ENCODE measurements at places on chromosomes 1 and 21. TPM values are rescaled to one million over a fixed set of nuclear protein-coding genes. Genes with fewer than 3 reads are reported as not detected.

- H3K4me3 ChIP-seq: no peak overlapping the region
- peaks cover 18% of the 10 kb centered on the region for H3K27me3 ChIP-seq
- H3K36me3 ChIP-seq: no peaks in the 10 kb centered on the region
- H3K27ac ChIP-seq: no peak overlapping the region
- no peak for DNase-seq
Measured at GRCh38 chr1:208841436-208841835, 597.3 kb upstream of the PLXNA2 start.

DNA sequence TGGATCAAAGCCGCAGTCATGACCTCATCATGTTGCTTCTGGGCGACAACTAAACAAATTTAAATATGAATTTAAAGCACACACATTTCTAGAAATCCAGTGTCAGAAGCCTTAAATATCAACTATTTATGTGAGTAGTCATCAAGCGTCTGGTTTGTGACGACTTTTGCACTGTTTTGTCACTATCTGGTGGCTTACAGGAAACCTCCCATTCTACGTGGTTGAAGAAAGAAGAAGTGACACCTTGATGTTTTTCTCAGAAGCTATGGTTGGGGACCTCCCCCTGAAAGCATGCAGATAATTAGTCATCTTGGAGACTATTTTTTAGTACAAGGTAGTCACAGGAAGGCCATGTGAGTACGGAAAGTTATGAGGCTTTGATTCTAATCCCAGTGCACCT is 58.5 kb downstream of the TENT5C start:
- no peak overlapping the region for H3K27ac ChIP-seq
- H3K27me3 ChIP-seq: no peaks in the 10 kb centered on the region
- H3K36me3 ChIP-seq: no peaks in the 10 kb centered on the region

- no peak for DNase-seq
- H3K4me1 ChIP-seq: no peaks in the 10 kb centered on the region
Measured at GRCh38 chr1:182917378-182917777, 35.6 kb downstream of the SHCBP1L start.

DNA sequence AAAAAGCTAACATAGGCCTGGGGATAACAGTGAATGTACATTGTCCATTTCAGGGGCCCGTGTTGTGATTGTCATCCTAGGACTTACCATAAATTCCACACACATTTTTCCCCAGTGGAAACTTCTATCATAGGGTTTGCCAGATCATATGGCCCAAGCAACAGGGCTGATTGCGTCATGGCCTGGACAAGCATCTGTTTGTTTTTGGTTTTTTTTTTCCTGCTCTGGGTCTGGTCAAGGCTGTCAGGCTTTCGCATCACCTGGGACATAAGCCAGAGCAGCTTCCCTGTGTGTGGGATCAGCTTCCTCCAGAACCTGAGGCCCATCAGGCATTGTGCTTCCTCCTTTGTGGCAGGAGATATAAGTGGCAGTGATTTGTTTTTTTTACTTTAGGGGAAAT is 598.5 kb upstream of the USP24 start:
- H3K27ac ChIP-seq: no peak overlapping the region
- no peaks in the 10 kb centered on the region for H3K36me3 ChIP-seq
- DNase-seq: peak; percentile 94
- H3K4me1 ChIP-seq: no peaks in the 10 kb centered on the region
- no peak overlapping the region for H3K4me3 ChIP-seq
- H3K27me3 ChIP-seq: no peaks in the 10 kb centered on the region

- no peaks in the 10 kb centered on the region for H3K27me3 ChIP-seq
- no peaks in the 10 kb centered on the region for H3K36me3 ChIP-seq
Measured at GRCh38 chr1:163174524-163175437, 27.9 kb downstream of the RGS5 start.

DNA sequence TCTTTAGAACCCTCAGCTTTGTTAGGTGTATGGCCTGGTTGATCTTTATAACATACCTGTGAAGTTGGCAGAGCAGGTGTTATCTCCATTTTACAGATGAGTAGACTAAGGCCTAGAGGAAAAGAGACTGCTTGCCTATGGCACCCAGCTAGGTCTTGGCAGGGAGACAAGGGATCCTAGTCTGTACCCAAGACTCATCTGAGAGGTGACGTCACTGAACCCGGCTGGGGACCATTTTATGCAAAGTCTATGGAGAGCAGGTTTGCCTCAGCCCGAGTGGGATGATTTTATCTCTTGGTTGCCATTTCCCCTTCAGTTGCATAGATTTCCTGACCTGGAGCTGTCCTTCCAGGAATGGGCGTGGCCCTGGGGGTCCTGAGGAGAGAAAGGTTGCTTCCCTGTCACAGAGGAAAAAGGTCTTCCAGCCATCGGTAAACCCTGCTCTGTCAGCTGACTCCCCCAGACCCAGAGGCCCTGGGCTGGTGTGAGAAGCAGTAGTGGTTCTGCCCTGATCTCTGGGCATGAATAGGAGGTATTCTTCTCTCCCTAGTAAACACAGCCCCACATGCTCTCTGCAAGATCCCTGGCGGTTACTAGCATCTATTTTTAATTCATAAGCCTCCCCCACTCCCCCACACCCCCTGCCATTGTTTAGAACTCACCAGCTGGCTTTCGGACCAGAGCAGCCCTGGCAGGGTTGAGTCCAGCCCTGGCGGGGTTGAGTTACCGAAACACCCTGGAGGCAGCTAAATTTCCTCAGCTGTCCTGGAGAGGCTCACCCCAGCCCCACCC is 19.6 kb downstream of the TMCC2 start:
- no peak overlapping the region for H3K27ac ChIP-seq
- peak; percentile 42 for DNase-seq
- peaks cover 29% of the 10 kb centered on the region for H3K27me3 ChIP-seq
- no peak overlapping the region for H3K4me3 ChIP-seq
- peaks cover 15% of the 10 kb centered on the region for H3K4me1 ChIP-seq

The ERRFI1 gene
- 9.7 TPM for total RNA-seq

The ERG gene
- total RNA-seq: not detected

The SPATA46 gene
- not detected for total RNA-seq
